SHP77 (cell line): ENCODE measurements at places on chromosomes 13 and 19.

GRCh38 chr19:27884376-27884775 lies 1328.6 kb downstream of the UQCRFS1 start:
- DNase-seq: no peak

- no peak for DNase-seq
Observed at GRCh38 chr13:97100821-97101220, 106.5 kb upstream of the OXGR1 start.

DNA sequence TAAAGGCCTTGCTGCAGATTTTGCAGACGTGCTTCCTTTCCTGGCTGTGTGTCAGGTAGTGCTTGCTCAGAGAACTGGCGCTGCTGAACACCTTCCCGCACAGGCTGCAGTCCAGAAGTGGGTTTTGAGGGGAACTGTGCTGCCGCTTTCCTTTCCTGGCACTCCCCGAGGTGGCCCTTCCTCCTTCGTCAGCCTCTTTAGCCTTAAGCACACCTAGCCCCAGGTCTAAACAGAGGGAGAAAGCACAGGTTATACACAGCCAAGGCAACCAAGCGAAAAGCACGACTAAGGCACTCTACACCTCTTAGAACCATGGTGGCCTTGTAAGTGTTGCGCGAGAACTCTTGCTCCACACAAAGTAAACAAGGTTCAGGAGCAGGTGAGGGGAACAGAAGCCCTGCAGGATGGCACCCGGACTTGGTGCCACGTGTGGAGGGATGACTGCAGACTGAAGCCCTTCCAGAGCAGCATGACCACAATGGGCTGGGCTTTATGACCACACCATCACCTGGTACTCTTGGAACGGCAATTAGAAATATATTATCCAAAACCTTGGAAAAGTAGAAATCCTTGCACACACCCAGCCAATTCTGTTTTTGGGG lies 23.6 kb downstream of the ZNF541 start:
- DNase-seq: no peak

DNA sequence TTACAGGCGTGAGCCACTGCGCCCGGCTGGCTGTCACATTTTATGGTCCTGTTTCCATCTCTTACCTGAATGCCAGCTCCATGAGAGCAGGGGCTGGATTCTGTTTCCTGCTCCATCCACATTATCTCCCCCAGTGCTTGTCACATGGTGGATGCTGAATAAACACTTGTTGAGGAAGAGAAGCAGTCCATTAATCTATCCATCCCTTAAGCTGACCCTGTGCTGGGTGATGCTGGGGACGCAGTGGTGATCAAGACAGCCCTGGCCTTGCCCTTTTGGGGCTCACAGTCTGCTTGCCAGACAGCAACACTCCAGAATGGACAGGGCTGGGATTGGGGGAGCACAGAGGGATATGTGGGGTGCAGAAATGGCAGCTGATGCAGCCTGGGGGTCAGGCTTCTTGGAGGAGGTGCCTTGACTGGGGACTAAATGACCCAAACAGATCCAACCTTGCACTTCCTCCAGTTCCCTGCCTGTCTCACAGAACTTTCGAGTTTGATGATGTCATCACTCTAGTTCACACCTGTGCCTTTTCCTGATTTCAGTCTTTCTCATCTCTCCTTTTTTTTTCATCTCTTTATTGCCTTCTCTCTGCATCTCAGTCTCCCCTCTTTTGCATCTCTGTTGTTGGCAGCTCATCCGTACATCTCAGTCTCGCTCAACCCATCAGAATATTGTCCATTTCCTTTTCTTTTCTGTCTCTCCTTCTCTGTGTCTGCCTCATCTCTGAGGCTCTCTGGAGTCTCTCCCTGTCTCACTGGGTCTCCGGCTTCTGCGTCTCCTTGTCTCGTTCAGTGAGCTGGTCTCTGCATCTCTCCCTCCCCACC lies 4.6 kb downstream of the IRF2BP1 start:
- DNase-seq: no peak

- no peak for DNase-seq
Observed at GRCh38 chr13:30743319-30744055, 8.1 kb downstream of the ALOX5AP start.

DNA sequence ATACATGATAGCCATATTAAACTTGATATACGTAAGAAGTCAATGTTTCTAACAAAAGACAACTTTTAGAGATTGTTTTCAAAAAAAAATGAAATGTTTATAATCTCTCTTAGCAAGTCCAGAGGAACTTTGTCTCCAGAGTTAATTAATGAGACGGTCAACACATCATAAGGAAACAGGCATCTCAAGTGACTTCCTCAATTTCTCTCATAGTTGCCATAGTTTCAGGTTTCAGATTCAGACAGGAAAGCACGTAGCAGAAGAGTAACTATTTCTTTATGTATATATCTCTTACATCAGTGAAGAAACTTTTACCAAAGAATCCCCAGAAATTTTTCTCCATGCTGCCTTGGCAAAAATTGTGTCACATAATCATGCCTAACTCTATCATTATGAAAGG lies 159.6 kb upstream of the ATXN8OS start:
- DNase-seq: no peak

DNA sequence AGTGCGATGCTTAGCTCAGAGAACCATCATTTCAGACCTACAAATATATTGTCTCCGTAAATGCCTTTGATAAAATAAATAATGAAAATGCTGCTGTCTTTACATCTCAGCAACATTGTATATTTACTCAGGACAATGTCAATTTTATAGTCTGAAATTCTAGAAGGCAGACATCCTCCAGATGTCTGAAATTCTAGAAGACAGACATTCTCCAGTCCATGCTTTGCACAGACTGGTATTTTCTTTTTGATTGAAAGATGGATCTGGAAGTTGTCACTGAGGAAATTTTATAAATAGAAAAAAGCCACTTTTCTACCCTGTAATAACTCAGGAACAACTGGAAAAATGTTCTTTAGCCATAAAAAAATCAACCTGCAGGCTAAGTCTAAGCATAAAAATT lies 2293.3 kb downstream of the PCDH9 start:
- no peak for DNase-seq

DNA sequence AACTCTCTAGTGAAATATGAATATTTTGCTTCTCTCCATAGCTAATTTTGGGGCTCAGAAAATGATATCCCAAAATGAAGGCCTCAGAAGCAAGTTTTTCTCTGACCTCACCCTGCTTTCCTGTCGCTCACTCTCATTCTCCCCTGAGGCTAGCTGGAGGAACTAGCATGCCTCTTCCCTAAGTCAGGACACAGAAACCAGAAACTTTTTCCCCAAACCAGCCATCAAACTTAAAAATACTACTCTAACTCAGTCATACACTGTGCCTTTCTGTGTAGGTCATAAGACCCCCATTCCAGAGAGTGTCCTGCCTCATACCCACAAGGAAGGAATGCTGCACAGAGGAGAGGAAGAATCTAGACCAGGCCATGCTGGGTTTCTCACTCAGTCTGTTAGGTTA lies 329.6 kb downstream of the PCDH20 start:
- DNase-seq: no peak

GRCh38 chr19:3132971-3133792 lies 2.7 kb upstream of the GNA15 start:
- DNase-seq: peak; percentile 67

- peak; percentile 23 for DNase-seq
Observed at GRCh38 chr13:39106216-39107005, 68.2 kb downstream of the NHLRC3 start.

DNA sequence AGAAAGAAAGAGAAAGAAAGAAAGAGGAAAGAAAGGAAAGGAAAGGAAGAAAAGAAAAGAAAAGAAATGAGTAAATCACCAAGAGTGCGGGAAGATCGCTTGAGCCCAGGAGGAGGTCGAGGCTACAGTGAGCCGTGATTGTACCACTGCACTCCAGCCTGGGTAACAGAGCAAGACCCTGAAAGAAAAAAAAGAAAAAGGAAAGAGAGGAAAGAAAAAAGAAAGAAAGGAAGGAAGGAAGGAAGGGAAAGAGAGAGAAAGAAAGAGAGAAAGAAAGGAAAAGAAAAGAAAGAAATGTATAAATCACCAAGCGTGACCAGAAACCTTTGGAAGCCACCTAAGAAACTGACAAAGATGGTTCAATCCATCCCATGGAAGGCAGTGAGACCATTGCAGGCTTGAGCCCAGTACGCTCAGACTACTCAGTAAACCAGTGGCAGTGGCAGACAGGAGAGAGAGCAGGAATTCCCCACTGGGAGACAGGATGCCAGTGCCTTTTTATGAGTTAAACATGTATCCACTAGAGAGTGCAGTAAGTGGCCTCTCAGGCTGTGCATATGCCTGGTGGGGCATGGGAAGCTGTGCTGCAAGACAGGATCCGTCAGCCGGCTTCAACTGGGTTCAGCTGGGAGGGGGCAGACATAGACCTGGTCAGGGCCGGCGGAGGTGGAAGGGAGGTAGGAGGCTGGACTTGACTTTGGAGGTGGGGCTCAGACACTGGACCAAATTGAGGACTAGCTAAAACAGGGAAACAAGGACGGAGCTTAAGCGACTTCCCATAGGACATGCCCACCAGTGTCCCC lies 4.8 kb downstream of the GPR42 start:
- DNase-seq: no peak

GRCh38 chr13:59861676-59862075 lies 302.1 kb downstream of the DIAPH3 start:
- no peak for DNase-seq

- DNase-seq: no peak
Observed at GRCh38 chr13:32305646-32306045, 9.5 kb downstream of the ZAR1L start.

DNA sequence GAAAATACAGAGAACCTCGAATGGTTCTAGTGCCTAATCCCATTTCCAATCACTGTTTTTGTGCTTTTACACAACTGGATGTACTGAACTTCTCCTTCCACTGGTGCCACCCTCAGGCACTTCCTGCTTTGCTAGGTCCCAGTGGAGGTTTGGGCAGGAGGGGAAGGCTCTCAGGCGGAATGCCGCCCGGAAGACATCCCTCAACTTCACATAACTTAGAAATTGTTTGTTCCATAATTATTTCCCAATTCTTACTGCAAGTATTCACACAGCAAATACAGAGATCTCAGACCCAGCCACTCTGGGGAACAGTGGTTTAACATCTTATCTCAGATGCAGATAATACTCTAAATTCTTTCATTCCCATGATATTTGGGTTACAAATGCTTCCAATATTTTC lies 195.7 kb upstream of the IPO5 start:
- no peak for DNase-seq

DNA sequence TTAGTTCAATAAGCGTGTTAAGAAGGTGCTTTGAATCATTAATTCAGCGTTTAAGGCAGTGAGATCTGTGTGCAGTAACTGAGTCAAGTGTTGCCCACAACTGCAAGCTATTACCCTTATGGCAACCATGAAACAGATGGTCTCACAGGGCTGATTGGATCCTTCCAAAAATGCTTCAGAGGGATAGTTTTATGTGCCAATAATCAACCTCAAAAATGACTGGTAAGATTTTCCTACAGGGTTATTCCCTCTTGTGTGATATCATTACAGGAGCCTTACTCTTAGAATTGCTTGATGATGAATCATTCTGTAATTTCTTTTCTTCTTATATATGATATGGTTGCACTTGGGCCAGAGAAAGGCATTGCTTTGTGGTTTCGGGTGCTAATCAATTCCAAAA lies 1299.2 kb upstream of the ATXN8OS start:
- DNase-seq: no peak

- no peak for DNase-seq
Observed at GRCh38 chr13:114124921-114125320, 7.5 kb downstream of the RASA3 start.

GRCh38 chr19:54197121-54197520 lies 3.5 kb upstream of the RPS9 start:
- DNase-seq: no peak

DNA sequence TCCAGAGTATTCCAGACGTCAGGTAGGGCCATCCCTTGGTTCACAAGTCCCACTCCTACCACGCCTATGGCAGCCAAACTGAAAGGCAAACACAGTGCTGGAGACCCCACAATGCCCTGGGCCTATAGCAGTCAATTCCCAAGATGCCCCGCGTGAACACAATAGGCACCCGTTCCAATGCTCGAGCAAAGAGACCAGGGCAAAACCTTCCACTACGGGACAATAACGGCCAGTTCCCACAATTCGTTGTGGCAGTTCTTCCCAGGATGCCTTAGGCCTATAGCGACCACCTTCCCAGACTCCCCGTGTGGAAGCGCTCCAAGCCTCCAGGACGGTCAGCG lies 538 bp downstream of the ZNF428 start:
- peak; percentile 83 for DNase-seq
